ENCODE measurements at places on chromosomes 4 and X. TPM values are rescaled to one million over a fixed set of nuclear protein-coding genes. Genes with fewer than 3 reads are reported as not detected.

The PRR27 gene
- not detected for total RNA-seq

The SPANXN4 gene
- not detected for total RNA-seq

The ADGRG4 gene
- total RNA-seq = not detected

The P2RY10 gene
- not detected for total RNA-seq

The NEIL3 gene
- 1.2 TPM for total RNA-seq

The TMEM156 gene
- total RNA-seq = 0.87 TPM

The DMRTC1 gene
- total RNA-seq = not detected

All from lung microvascular endothelial cell (primary cell).